ENCODE measurements at places on chromosomes 2 and 18. TPM values are rescaled to one million over a fixed set of nuclear protein-coding genes. Genes with fewer than 3 reads are reported as not detected.

DNA sequence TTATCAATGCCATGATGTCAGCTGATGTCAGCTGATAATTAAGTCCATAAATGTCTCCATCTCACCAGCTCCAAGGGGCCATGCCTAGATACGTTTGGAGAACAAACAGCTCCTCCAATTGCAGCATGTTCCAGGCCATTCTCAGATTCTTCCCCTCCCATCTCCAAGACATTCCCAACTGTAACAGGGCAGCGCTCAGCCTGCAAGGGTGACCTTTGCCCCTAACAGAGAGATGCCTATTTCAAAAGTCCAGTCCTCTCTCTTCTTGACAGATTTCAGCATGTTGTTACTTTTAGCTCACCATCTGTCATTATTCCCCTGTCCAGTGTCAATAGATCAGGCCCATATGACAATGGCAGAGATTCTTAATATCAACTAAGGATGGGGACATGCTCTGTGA, 9.9 kb downstream of the PSD4 start:
- H3K4me3 ChIP-seq = peak overlapping the region; percentile 37
- peaks cover 44% of the 10 kb centered on the region for H3K4me1 ChIP-seq
- DNase-seq = no peak
- H3K27me3 ChIP-seq = no peaks in the 10 kb centered on the region
- H3K36me3 ChIP-seq = no peaks in the 10 kb centered on the region

DNA sequence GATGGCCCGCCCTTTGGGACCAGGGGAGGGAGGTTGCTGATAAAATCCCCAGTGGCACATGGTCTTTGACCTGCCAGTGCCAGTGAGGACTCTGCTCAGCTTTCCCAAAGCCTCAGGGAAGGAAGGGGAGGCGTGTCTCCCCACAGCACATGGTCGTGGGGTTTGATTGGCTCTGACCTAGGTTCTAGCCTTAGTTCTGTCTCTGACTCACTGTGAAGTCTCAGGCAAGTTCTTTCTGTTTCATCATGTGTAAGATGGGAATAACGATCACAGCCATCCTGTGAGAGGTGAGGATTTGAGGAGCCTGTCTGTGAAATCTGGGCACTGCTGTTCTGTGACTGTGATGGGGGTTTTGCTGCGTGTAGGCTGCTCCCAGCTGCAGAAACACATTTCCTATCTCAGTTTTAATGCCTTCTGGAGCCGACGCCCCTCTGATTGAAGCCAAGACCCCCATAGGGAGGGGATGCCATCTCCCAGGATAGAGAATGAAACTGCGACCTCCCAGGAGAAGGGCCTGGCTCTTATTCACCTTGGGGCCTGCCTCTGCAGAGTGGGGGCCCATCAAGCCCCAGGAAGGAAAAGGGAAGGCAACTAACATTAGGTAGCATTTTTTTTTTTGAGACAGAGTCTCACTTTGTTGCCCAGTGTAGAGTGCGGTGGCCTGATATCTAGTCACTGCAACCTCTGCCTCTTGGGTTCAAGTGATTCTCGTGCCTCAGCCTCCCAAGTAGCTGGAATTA, 84.0 kb downstream of the DDX1 start:
- H3K27ac ChIP-seq = no peak overlapping the region
- no peak overlapping the region for H3K4me3 ChIP-seq
- DNase-seq = no peak
- H3K27me3 ChIP-seq = peaks cover 31% of the 10 kb centered on the region
- no peaks in the 10 kb centered on the region for H3K4me1 ChIP-seq

Gene TNFRSF11A
- 0.36 TPM for total RNA-seq

- peaks cover 6% of the 10 kb centered on the region for H3K4me1 ChIP-seq
- no peak for DNase-seq
- peaks cover 10% of the 10 kb centered on the region for H3K36me3 ChIP-seq
- H3K4me3 ChIP-seq = no peak overlapping the region
- H3K27me3 ChIP-seq = no peaks in the 10 kb centered on the region
These were observed 122.1 kb upstream of the FOSL2 start for GRCh38 chr2:28270456-28271152.

All from naive thymus-derived CD8-positive, alpha-beta T cell (primary cell).